Placental epithelial cell (primary cell): ENCODE measurements at places on chromosomes 5 and 9. TPM values are rescaled to one million over a fixed set of nuclear protein-coding genes. Genes with fewer than 3 reads are reported as not detected.

The FGF18 gene
- total RNA-seq, result 2.4 and 4.4 TPM in 2 replicates

The DOCK2 gene
- total RNA-seq, result 1.2 TPM in 1 of 2 replicates, not detected in the other

The GPRIN1 gene
- 2.7 and 4.8 TPM in 2 replicates for total RNA-seq

The RETREG1 gene
- 15.7 and 19.4 TPM in 2 replicates for total RNA-seq

The DAB2IP gene
- total RNA-seq, result 9.0 and 14.5 TPM in 2 replicates

The HEXB gene
- 33.4 and 84.0 TPM in 2 replicates for total RNA-seq

The PLAC8L1 gene
- not detected in 2 replicates for total RNA-seq

The PCDHGA10 gene
- total RNA-seq, result 4.4 and 9.4 TPM in 2 replicates

The C8G gene
- total RNA-seq, result 0.98 and 3.9 TPM in 2 replicates

The LECT2 gene
- not detected in 2 replicates for total RNA-seq

The IFNA2 gene
- not detected in 2 replicates for total RNA-seq

The TNPO1 gene
- 240 and 302 TPM in 2 replicates for total RNA-seq

The PCDHGA2 gene
- total RNA-seq, result 0.43 and 1.2 TPM in 2 replicates
